ENCODE measurements at places on chromosomes 12 and 14. TPM values are rescaled to one million over a fixed set of nuclear protein-coding genes. Genes with fewer than 3 reads are reported as not detected.

Gene RERGL
- total RNA-seq = not detected

Gene DDX11
- total RNA-seq = 40.8 TPM

Gene GZMB
- total RNA-seq = not detected

Gene CYP27B1
- 0.97 TPM for total RNA-seq

Gene CCDC198
- total RNA-seq = 0.69 TPM

Gene COX8C
- not detected for total RNA-seq

Gene C12orf60
- total RNA-seq = 2.3 TPM

Gene LIMA1
- total RNA-seq = 19.3 TPM

Gene PTPRO
- total RNA-seq = not detected

DNA sequence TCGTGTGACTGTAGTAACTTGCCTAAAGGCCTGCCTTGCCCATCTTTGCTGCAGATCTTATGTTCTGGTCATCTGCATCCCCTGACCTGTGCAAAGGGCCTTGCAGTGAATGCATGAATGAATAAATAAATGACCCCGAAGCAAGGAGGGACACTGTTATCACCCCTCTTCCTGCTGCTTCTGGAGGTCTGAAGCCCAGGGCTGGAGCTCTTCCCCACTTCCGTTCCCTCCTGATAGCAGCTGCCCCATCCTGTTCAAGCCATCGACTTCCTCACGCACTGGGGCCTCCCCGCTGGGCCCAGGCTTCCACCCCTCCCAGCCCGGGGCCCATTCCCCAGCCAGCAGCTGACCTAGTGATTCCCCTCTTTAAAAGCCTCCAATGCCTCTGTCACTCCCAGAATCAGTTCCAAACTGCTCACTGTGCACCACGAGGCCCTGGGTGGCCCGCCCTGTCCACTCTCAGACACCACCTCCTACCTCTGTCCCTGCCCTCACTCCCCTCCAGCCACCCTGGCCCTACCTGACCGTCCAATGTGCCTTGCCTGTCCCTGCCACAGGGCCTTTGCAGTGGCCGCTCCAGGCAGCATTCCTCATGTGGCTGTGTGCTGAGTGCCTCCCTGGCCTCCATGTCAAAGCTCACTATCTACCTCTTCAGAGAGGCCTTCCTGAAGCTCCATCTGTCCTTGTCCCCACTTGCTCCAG, 78.6 kb downstream of the SCARB1 start:
- no peak for DNase-seq

DNA sequence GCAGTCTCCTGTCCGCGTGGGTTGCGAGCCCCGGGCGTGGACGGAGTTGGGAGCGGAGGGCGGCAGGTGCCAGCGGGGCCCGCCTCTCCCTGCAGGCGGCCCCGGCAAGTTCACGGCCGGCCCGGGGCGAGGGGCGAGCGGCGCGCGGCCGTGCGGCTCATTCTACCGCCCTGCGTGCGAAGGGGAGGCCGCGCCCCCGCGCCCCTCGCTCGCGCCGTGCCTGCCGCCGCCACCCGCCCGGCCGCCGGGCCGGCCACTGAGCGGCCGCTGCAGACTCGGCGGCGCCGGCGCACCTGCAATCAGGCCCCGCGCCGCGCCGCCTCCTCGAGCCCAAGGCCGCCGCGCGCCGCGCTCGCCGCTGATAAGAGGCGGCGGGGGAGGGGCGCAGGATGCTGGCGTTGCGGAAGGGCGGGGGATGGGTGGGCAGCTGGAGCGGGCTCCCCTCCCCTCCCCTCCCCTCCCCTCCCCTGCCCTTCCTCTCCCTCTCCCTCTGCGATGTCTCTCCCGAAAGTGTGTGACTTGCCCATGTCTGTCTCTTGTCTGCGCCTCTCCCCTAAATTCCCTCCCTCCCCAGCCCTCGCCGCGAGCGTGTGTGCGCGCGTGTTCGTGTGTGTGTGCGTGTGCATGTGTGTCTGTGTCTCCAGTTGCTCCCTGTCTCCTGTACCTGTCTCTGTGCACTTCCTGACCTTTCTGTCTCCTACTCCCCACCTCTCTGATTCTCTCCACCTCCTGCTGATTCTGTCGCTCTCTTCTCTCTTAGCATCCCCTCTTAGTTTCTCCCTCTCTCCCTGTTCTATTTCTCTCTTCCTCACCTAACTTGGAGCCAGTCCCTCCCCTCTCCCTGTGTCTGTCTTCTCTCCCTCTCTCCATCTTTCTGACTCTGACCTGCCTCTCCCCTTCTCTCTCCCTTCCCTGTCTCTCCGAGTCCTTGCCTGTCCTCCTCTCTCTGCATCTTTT, 768.1 kb upstream of the TBX3 start:
- peak; percentile 66 for DNase-seq

GRCh38 chr14:30333934-30334333, 225.0 kb upstream of the G2E3 start:
- no peak for DNase-seq

DNA sequence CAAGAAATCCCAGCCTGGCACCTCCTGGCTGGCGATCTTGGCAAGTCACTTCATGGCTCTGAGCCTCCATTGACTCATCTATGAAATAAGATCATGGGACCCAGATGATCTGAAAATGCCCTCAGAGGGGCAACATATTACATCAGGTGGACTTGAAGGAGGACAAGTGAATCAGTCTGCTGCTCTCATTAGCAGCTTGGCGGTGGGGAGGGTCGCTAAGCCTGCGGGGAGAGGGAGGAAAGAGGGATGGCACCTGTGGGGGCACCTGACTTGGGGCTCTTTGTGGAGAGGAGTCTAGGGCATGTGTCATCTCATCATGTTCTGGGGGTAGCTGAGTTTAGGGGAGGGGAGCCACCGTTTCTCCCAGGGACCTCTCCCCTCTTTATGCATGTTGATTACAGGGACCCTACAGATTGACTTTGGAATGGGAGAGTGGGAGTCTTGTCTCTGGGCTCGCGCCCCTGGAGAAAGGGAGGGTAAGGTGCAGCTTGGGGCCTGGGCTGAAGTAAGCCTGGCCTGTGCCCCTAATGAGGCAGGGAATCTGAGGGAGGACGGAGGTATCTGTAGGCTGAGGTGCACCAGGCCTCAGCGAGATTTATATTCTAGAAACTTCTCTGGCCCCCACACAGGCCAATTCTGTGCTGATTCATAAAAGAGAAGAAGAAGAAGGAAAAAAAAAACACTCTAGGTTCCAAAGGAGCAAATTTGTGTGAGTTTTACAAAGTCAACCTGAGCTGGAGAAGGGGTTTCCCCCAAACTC, 29.3 kb upstream of the BATF start:
- DNase-seq = no peak

DNA sequence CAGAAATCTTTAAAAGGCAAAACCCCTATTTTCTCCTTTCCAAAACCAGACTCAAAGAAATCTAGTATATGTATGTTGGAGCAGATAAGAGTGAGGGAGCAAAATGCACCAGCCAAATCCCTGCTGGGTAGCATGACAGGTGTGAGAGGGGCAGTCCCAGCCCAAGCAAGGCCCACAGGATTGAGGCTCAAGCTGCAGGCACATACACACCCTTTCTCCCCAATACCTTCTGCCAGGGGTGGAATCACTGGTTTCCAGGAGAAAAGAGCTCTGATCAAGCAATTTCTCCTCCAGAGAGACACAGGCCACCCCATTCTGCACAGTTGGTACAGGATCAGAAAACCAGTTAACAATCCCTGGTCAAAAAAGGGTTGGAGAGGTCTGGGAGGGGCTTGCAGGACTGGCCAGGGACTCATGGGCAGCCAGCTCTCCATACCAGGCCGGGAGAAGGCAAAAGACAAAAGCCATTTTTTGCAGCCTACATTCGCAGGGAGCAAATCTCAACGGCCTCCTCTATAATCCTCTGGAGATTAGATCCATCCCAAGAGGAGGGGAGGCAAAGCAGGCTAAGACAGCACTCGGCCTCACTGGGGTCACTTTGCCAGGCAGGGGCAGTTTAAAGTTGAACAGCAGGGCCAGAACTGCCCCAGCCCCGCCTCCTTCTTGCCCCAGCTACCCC, 2.1 kb downstream of the KMT2D start:
- DNase-seq = no peak

- DNase-seq = no peak
These were observed 282.1 kb downstream of the PAWR start for GRCh38 chr12:79408689-79409088.

- no peak for DNase-seq
These were observed 130.8 kb downstream of the CAPZA3 start for GRCh38 chr12:18868717-18869116.

- no peak for DNase-seq
These were observed 281.1 kb upstream of the AMIGO2 start for GRCh38 chr12:47360771-47361388.
